ENCODE measurements at places on chromosomes 1 and 21.
A peak's percentile ranks its signal among the peaks of the same experiment; 100 is the strongest.

- no peak for DNase-seq
Measured at GRCh38 chr1:36772647-36773495, 261.4 kb downstream of the GRIK3 start.

GRCh38 chr1:91900562-91900961 lies 14.6 kb upstream of the TGFBR3 start:
- DNase-seq, result peak; percentile 88

- no peak for DNase-seq
Measured at GRCh38 chr1:210981490-210981889, 152.5 kb downstream of the KCNH1 start.

GRCh38 chr1:48217856-48218255 lies 4.7 kb upstream of the SLC5A9 start:
- DNase-seq, result no peak

DNA sequence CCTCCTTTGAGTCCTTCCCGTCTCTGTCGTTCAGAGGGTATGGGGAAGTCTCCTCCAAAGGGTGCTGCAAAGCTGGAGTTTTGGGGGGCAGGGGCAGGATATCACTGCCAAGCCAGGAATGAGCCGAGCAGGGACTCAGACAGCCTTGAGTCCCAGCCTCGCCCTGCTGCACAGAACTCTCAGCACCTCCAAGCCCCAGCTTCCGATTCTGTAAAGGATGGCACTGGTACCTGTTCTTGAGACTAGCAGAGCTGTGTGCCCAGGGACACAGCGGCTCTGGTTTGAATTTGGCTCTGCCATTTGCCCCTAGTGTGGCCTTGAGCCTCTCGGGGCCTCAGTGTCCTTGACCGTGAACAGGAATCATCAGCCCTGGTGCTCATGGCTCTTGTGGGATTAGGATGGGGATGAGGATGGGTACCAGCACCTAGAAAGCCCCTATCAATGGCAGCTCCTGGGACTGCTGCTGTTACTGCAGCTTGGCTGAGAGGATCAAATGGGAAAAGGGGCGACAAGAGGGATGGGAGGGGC lies 1.5 kb upstream of the FBLIM1 start:
- DNase-seq, result no peak

DNA sequence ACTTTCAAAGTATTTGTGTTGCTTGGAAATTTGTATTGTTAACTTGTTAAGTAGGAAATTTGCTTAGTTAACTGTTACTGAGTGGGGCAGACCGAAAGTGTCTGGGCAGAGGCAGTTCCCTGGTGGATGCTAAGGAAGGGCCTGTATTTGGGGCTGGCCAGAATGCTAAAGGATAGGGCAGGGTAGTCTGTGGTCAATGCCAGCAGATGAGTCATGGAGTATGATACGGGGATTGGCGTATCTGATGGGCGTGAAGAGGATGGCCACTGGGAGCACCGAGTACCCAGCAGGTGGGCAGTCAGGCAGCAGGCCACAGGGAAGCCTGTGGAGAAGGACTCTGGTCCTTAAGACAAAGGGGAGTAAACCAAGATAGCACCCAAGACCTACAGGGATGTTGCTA lies 46.6 kb upstream of the SCAF4 start:
- DNase-seq, result no peak

GRCh38 chr1:219412772-219413171 lies 200.1 kb downstream of the ZC3H11B start:
- DNase-seq, result peak; percentile 64

- no peak for DNase-seq
Measured at GRCh38 chr1:192506741-192507155, 68.8 kb upstream of the RGS1 start.

- no peak for DNase-seq
Measured at GRCh38 chr21:36386031-36386642, 945 bp downstream of the CHAF1B start.

- DNase-seq, result no peak
Measured at GRCh38 chr1:94726981-94727685, 93.0 kb upstream of the SLC44A3 start.

GRCh38 chr1:230255116-230255515 lies 171.0 kb downstream of the PGBD5 start:
- no peak for DNase-seq

DNA sequence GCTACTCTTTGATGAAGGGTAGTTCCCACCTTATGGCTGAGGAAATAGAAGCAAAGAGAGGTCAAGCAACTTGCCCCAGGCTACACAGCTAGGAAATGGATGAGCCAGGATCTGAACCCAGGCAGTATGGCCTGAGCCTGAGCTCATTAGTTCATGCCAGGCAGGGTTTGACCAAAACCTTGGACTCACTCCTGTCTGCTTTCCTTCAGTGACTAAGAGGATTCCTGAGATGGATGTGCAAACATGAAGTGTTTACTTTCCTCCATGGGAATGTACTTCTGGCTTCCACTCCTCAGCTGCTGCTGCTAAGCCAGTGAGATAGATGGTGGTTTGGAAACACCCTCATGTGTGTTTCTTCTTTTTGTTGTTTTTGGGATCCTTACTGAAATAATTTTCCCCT lies 35.1 kb upstream of the ERRFI1 start:
- peak; percentile 81 for DNase-seq

GRCh38 chr1:85433096-85433495 lies 31.9 kb downstream of the DDAH1 start:
- no peak for DNase-seq

GRCh38 chr1:8031176-8031785 lies 5.2 kb upstream of the ERRFI1 start:
- no peak for DNase-seq

DNA sequence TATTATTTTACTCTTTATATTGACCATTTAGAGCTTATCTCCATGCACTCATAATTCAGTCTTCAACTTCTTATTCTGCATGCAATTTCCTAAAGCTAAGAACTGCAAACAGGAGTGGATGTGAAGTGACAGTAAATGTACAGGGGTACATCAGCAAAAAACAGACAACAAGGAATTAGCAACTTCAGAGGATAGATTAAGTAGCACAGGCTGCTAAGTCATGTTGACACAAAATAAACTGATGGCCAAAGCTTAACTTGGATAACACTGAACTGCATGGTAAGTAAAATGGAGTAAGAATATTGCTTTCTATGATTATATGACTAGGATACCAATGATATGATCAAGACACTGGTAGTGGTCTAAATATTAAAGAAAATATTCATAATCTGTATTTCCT lies 66.5 kb downstream of the USP24 start:
- no peak for DNase-seq

DNA sequence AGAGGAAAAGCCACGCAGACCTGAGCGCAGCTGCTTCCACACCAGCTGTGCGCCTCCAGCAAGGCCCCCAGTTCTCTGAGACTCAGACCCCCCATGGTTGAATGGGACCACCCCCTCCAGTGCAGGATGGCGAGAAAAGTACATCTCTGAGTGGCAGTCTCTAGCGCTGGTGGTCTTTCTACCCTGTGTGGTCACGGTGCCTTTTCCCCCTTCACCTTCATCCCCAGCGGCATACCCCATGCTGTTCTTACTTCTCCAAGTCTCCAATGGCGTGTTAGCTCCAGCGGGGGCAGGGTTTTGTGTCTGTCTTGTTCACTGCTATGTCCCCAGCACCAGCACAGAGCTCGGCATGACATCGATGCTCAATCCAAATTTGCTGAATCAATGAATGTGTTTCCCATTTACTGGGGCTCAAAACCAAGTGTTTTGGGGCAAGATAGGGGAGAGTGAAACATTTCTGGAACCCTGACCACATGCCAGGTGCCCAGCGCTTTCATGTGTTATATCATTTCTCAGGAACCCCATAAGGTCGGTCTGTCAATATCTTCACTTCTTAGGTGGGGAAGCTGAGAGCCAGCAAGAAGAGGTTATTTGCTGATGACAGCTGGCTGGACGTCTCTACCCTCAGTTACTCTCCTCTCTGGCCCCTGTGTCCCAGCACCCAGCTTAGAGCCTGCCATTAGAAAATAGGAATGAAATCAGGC lies 959 bp upstream of the SDC3 start:
- DNase-seq, result no peak

GRCh38 chr1:92901699-92902405 lies 59.4 kb downstream of the DIPK1A start:
- no peak for DNase-seq

- DNase-seq, result no peak
Measured at GRCh38 chr1:178263341-178263740, 169.4 kb downstream of the RASAL2 start.

- DNase-seq, result no peak
Measured at GRCh38 chr1:14939527-14940284, 213.8 kb upstream of the TMEM51 start.

- no peak for DNase-seq
Measured at GRCh38 chr1:56933606-56934005, 32.2 kb downstream of the C8B start.

DNA sequence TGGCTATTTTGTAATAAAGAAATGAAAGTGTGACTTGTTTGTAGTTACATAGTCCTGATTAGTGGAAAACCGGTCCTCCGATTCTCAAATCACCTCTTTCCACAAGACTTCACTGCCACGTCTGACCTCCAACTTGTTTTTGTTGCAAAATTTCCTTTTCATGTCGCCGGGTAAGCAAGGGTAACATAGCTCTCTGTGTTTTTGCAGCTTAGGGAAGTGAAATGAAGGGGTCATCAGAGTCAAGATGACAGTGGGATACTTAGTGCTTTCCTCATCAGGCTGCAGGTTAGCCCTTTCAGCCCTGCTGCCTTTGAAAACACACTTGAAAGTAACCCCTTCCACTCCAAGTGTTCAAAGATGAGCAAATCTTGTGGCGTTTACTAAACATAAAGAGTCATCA lies 217.9 kb downstream of the USP25 start:
- no peak for DNase-seq

GRCh38 chr1:233412812-233413211 lies 85.3 kb downstream of the MAP3K21 start:
- DNase-seq, result no peak

- no peak for DNase-seq
Measured at GRCh38 chr1:29650476-29650875, 414.2 kb downstream of the PTPRU start.

GRCh38 chr1:176552999-176553398 lies 90.0 kb downstream of the PAPPA2 start:
- no peak for DNase-seq

GRCh38 chr1:45687754-45688740 lies at the start of gene TMEM69:
TMEM69 (plus strand) TSS chr1:45688181; CDS start chr1:45691069, 2,888 bp downstream.
- peak; percentile 82 for DNase-seq

DNA sequence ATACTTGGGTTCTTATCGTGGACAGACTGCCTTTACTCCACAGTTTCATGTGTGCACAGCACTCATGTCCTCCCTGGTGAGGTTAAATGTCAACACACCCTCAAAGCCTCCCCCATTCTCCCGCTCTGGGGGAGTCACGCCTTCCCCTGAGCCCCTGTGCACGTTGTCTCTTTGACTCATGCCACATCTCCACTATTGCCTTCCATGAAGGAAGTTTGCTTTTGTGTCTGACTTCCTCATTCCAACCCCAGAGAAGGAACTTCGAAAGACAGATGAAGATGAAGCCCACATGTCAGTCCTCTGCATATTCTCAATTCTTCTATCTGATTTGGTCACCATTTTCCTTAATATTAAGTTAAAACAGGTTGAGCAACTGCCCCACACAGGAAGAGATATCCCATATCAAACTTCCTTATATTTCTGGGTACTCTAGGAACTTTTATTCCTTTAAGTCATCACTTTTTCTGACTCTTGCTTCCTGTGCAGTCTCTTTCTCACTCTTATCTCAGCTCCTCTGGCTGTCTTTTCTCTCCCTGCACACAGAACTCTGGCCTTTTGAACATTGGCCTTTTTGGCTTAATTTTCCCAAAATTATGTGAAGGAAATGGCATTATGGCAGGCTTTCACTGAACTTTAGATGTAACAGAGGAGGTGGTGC lies 41.5 kb downstream of the C4BPA start:
- DNase-seq, result no peak

GRCh38 chr1:83505148-83505547 lies 493.8 kb downstream of the TTLL7 start:
- DNase-seq, result no peak

DNA sequence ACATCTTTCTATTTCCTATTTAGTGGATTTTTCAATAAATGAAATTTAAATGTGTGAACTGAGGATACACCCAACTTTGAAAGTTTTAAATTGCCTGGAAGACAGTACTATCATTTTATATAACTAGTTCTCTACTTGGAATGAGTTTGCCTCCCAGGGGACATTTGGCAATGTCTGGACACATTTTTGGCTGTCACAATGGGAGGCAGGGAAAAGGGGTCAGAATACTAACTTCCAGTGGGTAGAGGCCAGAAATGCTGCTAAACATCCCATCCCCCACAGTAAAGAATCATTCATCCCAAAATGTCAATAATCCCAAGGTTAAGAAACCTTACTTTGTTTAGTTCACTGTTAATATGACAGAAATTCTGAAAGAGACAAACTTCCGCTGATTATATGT lies 13.2 kb upstream of the NRAS start:
- no peak for DNase-seq

GRCh38 chr1:212315184-212315583 lies 30.0 kb downstream of the PPP2R5A start:
- no peak for DNase-seq

GRCh38 chr21:20570824-20571232 lies 427.4 kb upstream of the NCAM2 start:
- no peak for DNase-seq

GRCh38 chr1:222443566-222443965 lies 104.3 kb downstream of the HHIPL2 start:
- no peak for DNase-seq

GRCh38 chr1:208004851-208005250 lies 93.9 kb upstream of the CD34 start:
- no peak for DNase-seq

DNA sequence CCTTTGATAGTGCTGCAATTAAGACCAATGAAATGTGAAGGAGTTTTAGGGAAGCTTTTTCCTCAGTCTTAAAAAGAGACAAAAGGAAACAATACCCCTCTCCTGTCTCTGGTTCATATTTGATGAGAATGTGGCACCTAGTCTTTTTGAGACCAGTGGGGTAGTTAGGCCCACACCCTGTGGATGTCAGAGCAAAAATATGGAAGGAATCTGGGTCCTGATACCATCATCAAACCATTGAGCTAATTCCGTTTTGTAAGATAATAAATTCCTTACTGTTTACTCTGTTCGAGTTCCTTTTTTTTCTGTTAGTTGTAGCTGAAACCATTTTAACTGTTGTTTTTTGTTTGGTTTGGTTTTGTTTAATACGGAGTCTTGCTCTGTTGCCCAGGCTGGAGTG lies 33.3 kb downstream of the PTPRC start:
- DNase-seq, result no peak

GRCh38 chr1:213446496-213446895 lies 395.5 kb downstream of the RPS6KC1 start:
- DNase-seq, result no peak

DNA sequence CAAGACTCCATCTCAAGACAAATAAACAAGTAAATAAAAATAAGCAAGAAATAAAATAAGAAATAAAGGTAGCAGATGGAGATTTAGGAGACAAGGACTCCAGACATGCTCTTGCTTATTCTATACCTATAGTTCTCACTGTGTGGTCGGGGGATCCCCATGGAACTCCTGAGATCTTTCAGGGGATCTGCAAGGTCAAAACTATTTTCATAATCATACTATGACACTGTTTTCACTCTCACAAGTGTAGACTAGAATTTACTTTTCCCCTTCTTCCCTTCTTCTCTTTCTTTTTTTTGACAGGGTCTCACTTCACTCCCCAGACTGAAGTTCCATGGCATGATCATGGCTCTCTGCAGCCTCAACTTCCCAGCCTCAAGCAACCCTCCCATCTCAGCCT lies 29.8 kb upstream of the NLRP3 start:
- no peak for DNase-seq

GRCh38 chr1:208866386-208866955 lies 622.3 kb upstream of the PLXNA2 start:
- no peak for DNase-seq

- no peak for DNase-seq
Measured at GRCh38 chr1:225258811-225259210, 169.0 kb downstream of the LBR start.

Measured in fibroblast of skin of left biceps (primary cell).